ENCODE measurements at places on chromosomes 2 and 18. TPM values are rescaled to one million over a fixed set of nuclear protein-coding genes. Genes with fewer than 3 reads are reported as not detected.

DNA sequence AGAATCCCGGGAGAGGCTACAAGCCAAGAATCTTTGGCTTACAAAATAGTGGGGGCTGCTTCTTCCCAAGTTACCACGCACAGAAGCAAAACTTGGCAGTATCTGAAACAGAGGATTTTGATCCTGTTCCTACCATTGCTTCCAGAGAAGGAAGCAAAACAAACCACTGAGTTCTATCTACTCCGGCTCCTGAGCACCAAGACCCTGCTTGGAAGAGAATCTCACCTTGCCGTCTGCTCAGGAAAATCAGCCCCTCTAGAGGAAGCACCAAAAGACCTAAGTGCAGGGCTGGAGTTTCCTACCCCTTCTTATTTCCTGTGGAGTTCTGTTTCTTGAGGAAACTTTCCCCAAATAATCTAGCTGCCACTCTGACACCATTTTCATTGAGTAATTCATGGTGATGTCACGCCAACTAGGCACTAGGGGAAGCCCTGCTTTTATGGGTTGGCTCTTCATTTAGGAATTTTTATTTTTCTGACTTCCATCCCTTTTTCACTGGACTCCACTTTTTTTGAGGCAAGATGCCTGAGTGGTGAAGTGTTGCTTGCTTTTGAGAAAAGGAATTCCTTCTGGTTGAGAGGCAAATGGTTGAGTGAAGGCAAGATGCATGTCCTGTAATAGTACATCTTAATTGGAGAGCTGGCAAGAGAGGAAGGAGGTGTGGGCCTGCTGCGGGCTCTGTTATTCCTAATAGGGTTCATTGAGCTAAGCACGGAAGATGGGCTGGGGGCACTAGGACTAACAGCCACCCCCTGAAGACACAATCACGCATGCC lies 36.8 kb upstream of the EML4 start:
- no peak for DNase-seq

The REG3A gene
- total RNA-seq, result not detected

- no peak for DNase-seq
Observed at GRCh38 chr2:124325667-124326440, 300.8 kb downstream of the CNTNAP5 start.

DNA sequence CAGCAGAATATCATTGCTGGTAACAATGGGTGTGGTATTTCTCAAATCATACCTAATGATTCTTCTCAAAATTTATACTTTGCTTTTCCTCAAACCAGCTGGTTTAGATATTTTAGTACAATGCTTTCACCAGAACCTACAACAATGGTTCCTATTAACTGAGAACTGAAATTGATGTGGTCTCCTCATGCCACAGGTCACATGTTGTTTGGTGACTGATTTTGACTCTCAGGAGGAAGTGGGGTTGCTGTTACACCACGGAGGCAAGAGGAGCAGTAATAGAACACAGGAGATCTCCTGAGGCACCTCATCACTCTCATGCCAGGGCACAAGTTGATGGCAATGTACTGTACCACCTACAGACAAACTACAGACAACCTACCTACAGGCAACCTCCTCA lies 3.0 kb upstream of the CEP68 start:
- no peak for DNase-seq

The SLC16A14 gene
- 62.0 TPM for total RNA-seq

DNA sequence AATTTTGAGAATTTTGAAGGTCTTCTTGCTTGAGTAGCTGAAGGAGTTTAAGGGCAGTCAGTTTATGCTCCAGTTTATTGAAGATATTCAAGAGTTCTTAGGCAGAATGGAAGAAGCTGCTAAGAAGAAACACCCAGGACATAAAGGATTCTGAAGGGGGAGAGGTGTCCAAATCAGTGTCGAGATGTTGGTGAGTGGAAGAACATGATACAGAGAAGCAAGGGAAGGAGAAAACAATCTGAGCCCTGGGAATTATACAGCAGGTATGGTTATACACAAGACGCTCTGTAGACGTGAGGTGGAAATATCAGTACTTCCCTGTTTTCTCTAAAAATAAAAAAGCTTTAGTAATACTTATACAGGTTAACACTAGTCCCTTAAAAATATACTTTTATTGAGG lies 60.1 kb downstream of the CLIP4 start:
- no peak for DNase-seq

DNA sequence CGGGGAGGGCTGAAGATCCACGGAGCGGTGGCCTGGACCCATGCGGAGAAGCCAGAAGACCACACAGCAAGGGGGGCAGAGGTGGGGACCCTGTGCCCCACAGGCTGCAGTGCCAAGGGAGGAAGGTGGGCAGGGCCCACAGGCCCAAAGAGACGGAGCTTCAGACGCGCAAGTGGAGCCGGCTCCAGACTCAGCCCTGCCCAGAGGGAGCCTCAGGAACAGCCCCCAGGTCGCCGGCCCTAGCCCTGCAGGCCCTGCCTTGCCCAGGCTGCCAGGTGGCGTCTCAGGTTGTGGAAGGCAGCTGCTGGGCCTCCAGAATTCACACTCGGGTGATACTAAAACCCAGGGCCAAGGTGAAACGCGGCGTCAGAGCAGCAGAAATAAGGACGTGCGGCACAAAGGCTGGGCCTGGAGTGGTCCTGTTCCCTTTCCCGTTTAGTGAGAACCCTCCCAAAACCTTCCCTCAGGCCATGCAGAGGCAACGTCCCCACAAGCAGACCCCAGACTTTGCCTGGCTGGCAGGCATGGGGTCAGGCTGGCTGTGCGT lies 36.8 kb downstream of the SLC66A2 start:
- no peak for DNase-seq

- no peak for DNase-seq
Observed at GRCh38 chr2:205868773-205869333, 186.6 kb downstream of the NRP2 start.

DNA sequence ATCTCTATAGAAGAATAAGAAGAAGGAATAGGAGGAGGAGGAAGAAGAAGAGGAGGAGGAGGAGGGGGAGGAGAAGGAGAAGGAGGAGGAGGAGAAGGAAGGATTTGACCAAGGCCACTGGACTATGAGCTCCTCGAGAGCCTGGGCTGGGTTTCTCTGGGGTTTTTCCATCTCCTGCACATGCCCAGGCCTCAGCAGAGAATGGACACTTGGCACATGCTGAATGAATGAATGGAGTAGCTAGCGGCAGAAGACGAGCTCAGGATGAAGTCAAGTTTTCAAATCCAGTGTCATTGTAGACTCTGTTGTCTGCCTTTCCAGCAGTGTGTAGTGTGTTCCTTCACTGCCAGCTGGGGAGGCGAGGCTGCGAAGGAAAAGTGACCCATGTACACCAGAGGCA lies 2.2 kb downstream of the MYO7B start:
- no peak for DNase-seq

- no peak for DNase-seq
Observed at GRCh38 chr2:161424394-161424769, 8.3 kb downstream of the TBR1 start.

The RPS27A gene
- total RNA-seq, result 726 TPM

GRCh38 chr2:182379241-182379640 lies 47.6 kb downstream of the PDE1A start:
- no peak for DNase-seq

The SKOR2 gene
- not detected for total RNA-seq

DNA sequence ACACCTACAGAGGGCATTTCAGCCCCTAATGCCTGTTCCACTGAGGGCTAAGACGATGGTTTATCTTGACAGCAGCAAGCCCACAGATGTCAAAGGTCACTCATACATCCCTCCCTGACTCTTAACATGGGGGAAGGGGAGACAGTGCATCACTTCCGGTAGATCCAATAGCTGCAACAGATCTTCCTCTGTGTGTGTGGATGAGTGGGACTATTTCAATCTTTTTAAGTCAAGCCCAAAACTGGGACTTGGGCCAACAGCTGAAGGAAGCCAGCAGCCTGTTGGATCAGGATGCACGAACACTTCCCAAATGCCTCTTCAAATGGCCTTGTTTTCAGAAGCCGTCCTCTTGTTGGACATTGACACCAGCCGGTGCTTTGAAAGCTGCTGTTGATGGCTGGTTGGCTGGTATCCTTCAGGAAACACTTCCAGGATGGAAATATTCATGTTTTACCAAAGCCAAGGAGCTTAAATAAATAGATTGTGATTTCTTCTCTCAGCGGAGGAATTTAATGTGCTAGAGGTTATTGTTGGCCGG lies 59.2 kb downstream of the IL1R2 start:
- DNase-seq, result no peak

The IL1F10 gene
- total RNA-seq, result not detected

- DNase-seq, result no peak
Observed at GRCh38 chr2:28649481-28650265, 102.0 kb upstream of the PPP1CB start.

DNA sequence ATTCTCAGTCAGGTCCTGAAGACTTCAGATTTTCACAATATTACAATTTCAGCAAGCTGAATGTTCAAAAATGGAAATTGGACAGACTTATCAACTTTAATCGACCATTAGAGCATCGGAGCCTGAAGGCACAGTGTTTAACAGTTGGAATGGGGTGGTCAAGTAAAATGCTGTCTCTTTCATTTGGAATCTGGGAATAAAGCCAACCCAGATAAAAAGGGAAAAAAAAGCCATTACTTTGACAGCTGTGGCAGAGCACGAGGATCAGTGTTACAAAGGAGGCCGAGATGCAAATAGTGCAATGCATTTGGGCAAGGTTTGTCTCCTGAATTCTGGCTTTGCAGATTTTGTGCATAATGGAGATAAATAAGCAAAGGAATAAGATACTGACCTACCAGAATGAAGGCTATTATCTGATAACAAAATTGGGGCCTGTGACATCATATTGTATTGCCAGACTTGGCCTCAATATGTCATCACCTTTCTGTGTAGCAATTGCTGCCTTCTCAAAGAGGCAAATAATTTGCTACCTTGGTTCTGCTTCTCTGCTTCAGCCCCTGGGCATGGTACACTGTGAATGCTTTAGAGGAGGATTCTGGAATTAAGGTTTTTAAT lies 277.5 kb upstream of the KLHL29 start:
- DNase-seq, result no peak

GRCh38 chr2:205698286-205699268 lies 16.3 kb downstream of the NRP2 start:
- DNase-seq, result no peak

DNA sequence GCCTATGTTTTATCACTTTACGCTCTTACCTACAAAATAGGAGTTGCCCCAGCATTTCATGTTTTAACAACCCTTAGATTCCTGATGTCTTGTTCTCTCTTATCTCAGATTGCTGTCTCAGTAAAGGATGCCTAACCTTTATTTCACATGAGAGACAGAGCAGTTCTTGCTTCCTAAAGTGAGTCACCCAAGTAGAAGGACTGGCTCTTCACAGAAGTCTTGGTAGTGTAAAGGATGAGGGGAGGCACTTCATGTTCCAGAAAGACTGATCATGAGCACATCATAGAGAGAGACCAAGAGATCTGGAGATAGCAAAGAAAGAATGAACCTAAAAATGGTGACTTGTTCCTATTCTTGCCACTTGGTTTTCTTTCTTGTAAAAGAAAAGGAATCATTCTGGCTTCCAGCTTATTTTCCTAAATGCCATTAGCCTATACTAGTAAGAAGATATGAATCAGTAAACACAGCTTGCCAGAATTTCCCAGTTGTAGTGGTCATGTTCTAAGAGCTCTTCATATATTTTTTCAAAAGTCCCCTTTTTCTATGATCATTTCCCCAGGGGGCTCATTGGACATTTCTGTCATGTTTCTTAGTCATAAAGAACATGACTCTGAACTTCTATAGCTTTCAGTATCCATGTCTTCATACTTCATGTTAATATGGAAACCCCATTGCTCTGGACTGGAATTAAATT lies 54.9 kb downstream of the MAPRE2 start:
- no peak for DNase-seq

DNA sequence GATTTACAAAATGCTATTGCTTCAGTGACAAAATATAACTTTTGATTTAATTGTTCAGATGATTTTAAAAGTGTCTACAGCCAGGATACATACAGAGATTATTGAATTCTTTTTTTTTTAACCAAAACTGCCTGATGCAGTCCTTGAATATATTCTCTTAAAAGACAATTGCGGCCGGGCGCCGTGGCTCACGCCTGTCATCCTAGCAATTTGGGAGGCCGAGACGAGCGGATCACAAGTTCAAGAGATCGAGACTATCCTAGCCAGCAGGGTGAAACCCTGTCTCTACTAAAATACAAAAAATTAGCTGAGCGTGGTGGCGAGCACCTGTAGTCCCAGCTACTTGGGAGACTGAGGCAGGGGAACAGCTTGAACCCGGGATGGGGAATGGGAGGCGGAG lies 497.0 kb upstream of the FSIP2 start:
- DNase-seq, result no peak

The CACNB4 gene
- total RNA-seq, result 42.4 TPM

DNA sequence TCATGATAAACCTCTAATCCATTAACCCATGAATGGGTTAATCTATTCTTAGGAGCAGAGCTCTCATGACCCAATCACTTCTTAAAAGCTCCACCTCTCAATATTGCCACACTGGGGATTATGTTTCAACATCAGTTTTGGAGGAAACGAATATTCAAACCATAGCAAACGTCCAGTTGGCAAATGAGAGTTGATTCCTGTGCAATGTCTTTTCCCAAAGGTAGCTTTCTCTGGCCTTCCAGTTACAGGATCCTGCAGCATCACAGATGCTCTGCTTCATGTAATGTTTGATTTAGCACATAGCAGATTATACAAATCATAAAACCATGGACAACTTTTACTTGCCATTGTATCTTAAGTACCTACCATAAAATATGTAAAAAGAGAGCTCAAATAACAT lies 481.0 kb downstream of the TNS1 start:
- DNase-seq, result no peak

- no peak for DNase-seq
Observed at GRCh38 chr2:41791523-41791922, 256.3 kb upstream of the PKDCC start.
